Lower lobe of right lung (tissue), 2 donors: ENCODE measurements at places on chromosomes 3 and 15. TPM values are rescaled to one million over a fixed set of nuclear protein-coding genes. Genes with fewer than 3 reads are reported as not detected.

DNA sequence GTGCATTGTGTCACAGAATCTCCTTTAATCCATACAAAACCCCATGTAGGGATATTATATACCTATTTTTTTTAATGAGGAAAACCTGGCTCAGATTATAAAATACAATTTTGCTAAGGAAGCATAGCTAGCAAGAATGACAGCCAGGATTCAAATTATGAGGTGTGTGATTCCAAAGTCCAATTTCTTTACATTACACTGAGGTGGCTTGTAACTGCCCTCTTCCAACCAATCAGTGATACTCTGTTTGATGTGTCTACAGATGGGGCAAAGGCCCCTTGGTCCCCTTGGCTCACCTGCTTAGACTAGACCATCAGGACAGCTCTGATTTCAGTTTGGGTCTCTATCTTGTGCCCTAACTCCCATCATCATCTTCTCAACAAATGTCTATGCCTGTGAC lies 120.3 kb upstream of the ADAMTS9 start:
- no peak for DNase-seq

DNA sequence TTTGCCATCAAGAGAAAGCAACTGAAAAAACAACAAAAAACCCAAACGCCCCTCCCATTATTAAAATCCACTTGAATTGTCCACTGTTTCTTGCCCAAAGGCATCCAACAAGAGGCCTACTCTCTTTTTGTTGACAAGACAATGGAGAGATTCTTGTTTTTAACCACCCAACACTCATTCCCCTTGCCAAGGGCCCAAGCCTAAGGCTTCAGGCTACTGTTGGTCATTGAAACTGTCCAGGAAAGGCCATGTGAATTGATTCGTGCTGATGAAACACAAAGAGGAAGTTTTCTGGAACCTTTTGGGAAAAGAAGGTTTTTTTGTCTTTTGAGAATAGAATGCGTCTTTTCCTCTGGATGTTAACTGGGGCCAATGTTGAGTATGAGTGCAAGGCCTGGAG lies 157.4 kb upstream of the PFN2 start:
- no peak for DNase-seq

DNA sequence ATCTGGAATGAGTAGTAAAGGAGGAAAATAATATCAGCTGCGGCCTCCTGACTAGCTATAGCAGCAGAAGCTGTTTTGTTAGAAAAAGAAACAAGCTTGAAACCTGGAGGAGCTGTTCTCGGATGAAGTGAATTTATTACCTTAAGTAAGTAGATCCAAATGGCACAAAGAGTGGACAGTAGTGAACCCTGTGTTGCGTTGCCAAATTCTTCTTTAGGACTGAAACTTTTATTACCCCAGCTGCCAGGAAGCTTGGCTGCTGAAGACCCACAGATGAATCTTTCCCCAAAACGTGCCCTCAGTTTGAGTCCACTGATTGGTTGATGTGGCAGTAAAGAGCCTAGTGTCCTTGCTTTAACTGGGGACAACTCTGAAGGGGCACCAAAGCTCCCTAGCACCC lies 366.8 kb upstream of the GBE1 start:
- DNase-seq, result no peak

GRCh38 chr3:50652709-50653108 lies 22.0 kb upstream of the DOCK3 start:
- no peak for DNase-seq

DNA sequence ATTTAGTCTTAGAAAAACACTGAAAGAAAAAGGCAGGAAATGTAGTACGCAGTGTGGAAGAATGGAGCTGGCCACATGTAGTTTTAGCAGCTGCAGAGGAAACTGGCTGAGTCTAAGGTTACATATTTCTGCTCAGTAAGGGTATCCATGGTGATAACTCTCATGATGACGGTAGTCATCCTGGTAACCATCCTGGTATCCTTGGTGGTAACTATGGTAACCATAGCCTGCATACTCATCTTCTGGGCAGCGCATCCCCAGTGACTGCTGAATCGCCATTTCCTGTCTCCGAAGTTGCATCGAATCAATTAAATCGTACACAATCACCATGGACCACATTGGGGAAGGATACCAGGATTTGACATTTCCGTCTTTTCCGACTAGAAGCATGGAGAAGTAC lies 35.7 kb downstream of the CCDC80 start:
- no peak for DNase-seq

DNA sequence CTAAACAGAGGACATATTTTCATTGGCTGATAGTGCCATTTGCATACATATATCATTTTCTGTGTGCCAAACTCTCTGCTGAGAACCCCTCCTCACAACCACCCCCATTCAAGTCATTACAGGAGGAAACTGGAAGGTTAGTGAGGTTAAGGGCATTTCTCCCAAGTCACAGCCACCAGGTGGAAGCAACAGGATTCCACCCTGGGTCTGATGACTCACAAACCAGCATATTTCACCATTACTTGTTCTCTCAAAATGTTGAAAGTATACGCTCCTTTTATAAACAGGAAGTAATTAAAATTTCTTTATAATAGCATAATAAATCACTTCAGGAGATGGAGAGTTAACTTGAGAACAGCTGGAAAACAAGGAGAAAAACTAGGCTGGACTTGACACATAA lies 398.6 kb upstream of the WNT5A start:
- no peak for DNase-seq

GRCh38 chr15:65377976-65378366 lies at the start of gene IGDCC3:
Gene IGDCC3, minus strand, starts transcription at chr15:65378002. Its CDS starts 214 bp downstream, at chr15:65377788.
- DNase-seq, result no peak

- no peak for DNase-seq
Observed at GRCh38 chr3:77648214-77648613, 608.3 kb downstream of the ROBO2 start.

The GABRA5 gene
- not detected for total RNA-seq

The AMOTL2 gene
- total RNA-seq, result 77.8 TPM

The B3GNT5 gene
- 30.8 TPM for total RNA-seq

The SLC25A20 gene
- 29.0 TPM for total RNA-seq

The ST6GAL1 gene
- total RNA-seq, result 72.7 TPM
